GM10248 (cell line): ENCODE measurements at places on chromosomes 16 and 17.

GRCh38 chr17:78038748-78039288 is 80.3 kb downstream of the TNRC6C start:
- DNase-seq = no peak

- no peak for DNase-seq
Observed at GRCh38 chr16:57093666-57094564, 1.5 kb downstream of the CPNE2 start.

GRCh38 chr16:85759631-85760419 is 8.9 kb upstream of the C16orf74 start:
- peak; percentile 73 for DNase-seq

DNA sequence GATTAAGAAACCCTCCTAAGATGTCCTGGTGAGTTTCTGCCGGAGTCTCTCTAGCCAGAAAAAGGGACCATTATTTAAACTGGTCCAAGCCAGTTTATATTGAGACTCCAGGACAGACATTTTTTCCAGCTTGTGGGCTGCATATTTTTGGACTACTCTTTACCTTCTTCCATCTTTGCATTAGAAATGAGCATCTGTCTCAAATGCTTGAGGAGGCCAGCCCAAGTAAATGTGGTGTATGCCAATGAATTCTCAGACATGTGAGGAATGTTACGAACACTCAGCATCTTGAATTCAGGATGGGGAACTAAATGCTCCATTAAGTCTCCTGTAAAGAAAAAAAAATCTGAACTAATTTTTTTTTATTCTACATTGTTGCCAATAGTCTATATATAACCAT is 18.4 kb downstream of the TUBD1 start:
- DNase-seq = no peak

DNA sequence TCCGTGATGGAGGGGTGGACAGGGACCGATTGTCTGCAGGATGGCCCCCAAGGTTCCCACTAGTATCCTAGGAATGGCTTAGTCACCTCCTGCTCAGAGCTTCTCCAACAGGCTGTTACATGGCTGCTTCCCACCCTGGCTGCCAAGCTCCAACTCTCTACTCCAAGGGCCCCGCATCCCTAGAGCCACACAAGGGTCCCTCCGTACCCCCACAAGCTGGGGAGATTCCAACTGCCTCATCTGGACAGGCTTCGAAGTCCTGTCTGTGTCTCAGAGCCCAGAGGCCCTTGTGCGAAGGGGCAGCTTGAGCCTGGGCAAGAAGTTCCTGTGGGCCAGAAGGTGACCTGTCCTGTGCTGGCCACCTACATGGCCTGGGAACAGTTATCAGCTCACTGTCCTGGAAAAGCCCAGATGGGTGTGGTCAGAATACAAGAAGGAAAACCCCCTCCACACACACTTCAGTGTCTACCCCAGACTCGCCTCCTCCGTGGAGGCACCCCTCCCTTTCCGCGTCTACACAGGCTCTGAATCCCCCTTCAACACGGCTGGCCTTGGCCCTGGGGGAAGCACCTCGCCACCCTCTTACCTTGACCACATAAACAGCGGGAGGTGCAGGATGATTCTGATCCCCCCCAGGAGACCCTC is 586 bp downstream of the MEAK7 start:
- DNase-seq = no peak

DNA sequence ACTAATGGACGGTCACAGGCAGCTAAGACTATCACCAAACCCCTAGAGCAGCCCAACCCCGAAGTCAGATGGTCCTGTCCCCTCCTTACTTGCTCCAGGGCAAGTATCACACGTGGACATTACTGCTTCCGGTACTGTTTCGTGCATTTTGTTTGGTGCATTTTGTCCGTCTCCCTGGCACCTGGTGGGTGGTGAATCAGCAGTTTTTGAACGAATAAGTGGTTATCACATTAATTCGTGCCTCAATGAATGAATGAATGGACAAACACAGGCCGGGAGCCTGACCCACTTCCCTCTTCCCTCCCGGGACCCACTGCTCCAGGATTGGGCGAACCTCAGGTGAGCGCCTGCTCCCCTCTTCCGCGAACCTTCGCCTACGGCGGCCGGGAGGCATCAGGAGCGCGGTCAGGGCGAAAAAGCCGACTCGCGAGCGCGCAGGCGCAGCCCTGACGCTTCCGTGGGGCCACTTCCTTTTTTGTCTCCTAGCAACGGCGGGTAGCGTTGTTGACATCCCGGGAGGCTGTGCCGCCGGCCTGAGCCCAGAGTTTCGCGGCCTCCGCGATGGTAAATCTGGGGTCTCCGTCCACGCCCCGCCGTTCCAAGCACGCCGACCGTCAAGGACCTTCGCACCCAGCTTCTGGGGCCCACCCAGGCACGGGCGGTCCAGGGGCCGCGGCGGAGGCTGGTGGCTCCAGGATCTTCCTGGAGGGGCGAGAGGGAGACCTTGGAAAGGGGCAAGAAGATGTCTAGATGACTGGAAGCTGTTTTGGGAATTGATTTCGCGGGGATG is at the start of gene DYNLRB2:
Gene DYNLRB2 (plus strand): TSS at position 478 of the 790 bp plus-strand sequence. CDS start 84 bp downstream, at position 562.
- DNase-seq = peak; percentile 93

GRCh38 chr16:1740781-1741490 is 30.4 kb downstream of the NME3 start:
- no peak for DNase-seq

GRCh38 chr16:14667347-14668266 is 26.5 kb downstream of the PLA2G10 start:
- no peak for DNase-seq

DNA sequence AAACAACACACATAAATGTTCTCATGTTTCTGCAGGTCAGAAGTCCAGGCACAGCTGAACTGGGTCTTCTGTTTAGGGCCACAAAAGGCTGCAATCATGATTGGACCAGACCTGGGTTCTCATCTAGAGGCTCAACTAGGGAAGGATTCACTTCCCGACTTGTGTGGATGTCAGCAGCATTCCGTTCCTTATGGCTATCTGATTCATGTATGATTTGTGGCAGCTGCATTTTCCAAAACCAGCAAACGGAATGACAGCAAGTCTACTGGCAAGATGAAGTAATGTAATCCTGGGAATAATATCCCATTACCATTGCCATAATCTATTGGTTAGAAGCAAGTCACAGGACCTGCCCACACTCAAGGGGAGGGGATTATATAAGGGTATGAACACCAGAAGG is 22.1 kb downstream of the CEP112 start:
- no peak for DNase-seq

DNA sequence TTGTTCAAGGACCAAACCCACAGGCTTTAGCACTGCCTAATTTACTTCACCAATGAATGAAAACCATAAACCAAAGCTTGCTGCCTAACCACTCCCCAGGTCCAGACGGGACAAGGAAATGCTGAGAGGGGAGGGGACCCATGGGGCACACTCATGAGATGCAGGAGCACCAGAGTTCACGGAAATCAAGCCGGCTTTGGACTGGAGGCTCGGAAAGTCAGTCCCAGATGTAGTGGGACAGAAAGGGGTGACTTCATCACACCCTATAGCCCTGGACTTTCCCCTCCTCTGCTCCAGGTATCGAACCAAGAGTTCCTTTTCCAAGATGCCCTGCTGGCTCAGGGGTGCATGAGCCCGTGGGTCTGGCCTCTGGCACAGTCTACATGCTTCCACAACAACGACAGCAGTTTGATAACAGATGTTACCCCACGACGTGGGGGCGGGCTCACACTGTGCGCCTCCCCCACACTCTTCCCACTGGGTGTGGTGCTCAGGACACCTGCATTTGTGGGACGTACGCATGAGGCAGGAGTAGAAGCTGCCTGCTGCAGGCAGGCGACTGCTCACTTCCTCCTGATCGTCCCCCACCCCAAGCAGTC is 63.2 kb downstream of the AMFR start:
- no peak for DNase-seq

DNA sequence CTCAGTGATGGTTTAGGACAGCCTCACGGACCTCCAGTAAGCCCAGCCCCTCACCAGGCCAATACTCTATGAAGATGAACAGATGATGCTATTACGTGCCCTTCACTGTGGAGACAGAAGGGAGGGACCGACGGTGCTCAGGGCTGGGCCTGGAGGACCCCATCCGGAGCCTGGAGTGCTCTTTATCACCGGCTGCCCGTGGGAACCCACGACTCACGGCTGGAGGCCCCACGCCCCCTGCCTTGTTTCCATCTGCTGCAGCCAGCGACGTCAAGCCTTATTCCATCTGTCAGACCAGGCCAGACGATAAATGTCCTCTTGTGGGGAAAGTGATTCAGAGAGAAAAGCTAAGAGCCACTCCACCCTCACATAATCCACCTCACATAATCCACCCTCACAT is 4.0 kb upstream of the TIMM22 start:
- DNase-seq = no peak
